ENCODE measurements at places on chromosomes 13 and 19.

GRCh38 chr19:33309826-33310225 is 7.5 kb upstream of the CEBPA start:
- DNase-seq = no peak

DNA sequence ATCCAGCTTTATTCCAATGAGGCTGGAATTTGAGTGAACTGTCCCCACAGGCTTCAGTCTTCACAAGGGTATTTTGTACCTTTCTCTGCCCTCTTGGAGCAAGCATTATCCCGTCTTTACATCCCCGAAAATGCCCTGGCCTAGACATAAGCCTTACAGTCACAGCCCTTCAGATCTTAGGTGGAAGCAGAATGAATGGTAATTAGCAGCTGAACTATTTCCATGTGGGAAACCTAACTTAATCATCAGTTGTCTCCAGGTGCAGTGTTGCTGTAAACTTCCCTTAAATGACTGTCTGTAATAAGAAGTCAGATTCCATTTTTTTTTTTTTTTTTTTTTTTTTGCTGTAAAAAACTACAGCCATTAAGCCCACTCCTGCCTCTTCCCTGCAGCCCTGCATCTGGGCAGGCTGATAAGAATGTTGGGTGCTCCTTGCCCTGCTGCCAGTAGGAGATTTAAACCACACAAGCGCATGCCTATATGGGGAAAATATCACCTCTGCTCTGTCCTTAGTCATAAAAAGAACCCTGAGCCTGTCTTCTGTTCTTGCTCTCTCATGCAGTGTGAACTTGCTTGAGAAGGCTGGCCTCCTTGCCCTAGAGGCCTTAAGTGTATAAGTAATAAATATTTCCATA is 426.8 kb upstream of the SLITRK5 start:
- no peak for DNase-seq

DNA sequence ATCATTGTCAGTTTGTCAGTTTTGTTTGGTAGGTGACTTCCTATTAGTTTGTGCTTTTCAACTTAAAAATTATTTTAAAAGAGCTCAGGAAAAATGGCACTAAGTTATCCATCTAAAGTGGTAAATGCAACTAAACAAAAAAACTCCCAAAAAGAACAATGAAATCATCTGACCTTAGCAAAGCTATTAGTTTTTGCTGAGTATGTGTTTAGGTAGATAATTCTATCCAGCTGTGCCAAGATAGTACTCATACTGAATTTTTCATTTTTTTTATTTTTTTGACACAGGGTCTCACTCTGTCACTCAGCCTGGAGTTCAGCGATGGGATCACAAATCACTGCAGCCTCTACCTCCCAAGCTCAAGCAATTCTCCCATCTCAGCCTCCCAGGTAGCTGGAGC is 645.3 kb downstream of the TBC1D4 start:
- no peak for DNase-seq

- peak; percentile 49 for DNase-seq
Observed at GRCh38 chr19:11137542-11138384, 17.8 kb downstream of the SPC24 start.

GRCh38 chr13:28476919-28477708 is 17.8 kb downstream of the FLT1 start:
- DNase-seq = no peak

DNA sequence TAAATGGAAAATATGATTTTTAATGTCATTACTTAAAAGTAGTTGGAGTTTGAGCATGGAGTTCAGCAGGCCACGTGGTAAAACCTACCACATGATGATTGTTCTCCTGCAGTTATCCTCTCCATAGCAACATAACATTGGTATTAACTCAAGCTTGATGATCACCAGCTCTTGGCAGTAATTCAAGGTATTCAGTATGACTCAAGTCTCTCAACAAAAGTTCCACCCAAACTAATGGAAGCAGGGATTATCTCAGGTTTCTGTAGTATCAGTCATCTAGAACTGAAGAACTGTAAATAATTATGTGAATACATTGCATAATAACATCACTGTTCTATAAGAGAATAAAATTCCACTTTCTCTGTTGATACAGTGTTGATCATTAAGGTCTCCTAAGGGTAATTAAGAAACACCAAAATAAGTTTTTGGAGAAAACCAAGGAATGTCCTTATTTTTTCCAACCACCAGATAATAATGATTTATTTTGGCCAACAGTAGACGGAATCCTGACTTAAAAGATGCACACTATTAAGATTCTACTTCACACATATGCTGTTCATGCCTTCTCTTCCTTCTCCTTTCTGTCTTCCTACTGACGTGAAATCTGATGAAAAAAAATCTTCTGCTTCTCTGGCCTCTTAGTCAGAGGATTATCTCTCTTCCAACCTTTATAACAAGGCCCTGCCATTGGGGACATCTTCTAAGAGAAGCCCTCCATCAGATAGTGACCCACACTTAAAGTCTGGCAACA is 1092.3 kb downstream of the EFNB2 start:
- DNase-seq = no peak

- no peak for DNase-seq
Observed at GRCh38 chr13:98108341-98108740, 34.6 kb upstream of the FARP1 start.

- no peak for DNase-seq
Observed at GRCh38 chr19:52198678-52199077, 8.8 kb downstream of the PPP2R1A start.

Measured in activated CD4-positive, alpha-beta T cell treated with anti-CD3 and anti-CD28 coated beads, Interleukin-10, Interleukin-2, amounts not matched to agents 100 ng/mL and 50 ng/mL, durations not matched to agents 16 hours and 8 hours (primary cell).